ENCODE measurements at places on chromosomes 1 and 21. TPM values are rescaled to one million over a fixed set of nuclear protein-coding genes. Genes with fewer than 3 reads are reported as not detected.

DNA sequence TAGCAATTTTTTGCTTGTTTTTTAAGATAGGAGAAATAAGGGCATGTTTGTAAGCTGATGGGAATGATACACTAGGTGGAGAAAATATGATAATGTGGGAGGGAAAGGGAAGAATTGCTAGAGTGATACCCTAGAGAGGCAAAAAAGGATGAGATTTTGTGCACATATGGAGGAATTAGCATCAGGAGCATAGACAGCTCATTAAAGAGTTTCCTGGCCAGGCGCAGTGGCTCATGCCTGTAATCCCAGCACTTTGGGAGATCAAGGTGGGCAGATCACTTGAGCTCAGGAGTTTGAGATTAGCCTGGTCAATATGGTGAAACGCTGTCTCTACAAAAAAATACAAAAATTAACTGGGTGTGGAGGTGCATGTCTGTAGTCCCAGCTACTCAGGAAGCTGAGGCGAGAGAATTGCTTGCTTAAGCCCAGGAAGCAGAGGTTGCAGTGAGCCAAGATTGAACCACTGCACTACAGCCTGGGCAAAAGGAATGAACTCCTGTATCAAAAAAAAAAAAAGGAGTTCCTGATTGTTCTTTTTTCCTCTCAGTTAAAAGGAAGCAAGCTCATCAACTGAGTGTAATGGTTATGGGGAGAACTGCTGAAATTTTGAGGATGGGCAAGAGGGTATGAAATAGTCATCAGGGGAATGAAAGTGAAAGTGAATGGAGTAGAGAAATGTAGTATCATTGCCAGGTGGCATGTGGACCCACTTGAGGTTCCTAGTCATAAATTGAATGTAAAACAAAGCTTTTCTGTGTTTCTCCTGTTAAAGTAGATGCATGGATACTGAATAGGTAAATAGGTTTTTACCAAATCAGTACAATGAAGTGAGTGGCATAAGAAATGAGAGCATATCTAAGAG is 35.5 kb downstream of the SH3GLB1 start:
- peak; percentile 25 for DNase-seq

The ARTN gene
- total RNA-seq: 1.2 TPM

DNA sequence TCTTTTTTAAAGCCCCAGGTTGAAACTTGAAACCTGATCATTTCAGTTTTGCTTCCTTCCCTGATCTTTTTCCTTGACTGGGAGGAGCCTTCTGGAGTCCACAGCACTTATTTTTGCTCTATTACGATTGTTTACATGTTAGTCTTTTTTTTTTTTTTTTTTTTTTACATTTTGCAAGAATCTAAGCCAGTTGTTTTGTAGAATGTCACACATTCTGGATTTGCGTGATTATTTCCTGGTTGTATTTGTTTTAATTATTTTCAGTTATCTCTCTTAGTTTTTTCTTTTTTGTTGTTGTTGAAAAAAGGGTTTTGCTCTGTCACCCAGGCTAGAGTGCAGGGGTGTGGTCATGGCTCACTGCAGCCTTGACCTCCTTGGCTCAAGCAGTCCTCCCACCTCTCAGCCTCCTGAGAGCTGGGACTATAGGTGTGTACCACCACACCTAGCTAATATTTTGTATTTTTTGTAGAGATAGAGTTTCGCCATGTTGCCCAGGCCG is 32.8 kb downstream of the OSBPL9 start:
- no peak for DNase-seq

DNA sequence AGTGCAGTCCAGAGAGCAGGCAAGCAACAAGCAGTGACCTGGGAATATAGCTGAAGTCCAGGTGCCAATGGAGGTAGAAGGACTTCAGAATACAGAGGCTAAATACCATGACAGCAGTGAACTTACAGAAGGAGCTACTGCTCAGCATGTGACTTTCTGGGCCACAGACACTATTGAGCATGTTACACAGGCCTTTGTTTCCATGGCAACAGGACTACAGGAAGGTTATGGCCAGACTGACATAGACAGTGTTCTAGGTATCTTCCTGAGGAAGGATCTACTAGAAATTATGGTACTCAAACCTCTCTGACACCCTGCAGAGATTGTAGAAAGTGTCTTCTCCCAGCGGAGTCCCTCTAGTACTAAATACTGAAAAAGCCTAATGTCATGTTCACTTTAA is 11.0 kb downstream of the OR2M5 start:
- no peak for DNase-seq

DNA sequence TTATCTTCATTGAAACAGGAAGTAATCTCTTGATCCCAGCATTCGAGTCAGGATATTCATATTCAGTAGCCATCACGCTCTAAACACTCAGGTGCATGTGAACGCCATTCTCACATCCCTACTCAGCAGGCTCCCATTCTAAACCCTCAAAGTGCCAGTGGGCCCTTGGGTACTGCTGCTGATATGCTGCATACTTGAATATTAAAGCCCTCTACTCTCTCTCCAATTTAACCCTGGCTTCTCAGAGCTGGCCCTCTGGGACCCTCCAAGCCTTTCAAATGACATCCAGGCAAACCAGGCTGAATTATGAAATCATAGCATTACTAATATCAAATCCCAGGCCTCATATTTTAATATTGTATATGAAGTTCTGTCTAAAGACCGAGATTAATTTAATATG is 468.2 kb downstream of the NUF2 start:
- DNase-seq: no peak

The A3GALT2 gene
- total RNA-seq: not detected

GRCh38 chr1:198169672-198170071 is 12.9 kb downstream of the NEK7 start:
- DNase-seq: no peak

The FAM163A gene
- total RNA-seq: not detected

The GBP3 gene
- total RNA-seq: 0.49 TPM

The SELL gene
- total RNA-seq: 2.2 TPM

- no peak for DNase-seq
Observed at GRCh38 chr1:165011186-165011585, 345.3 kb downstream of the LMX1A start.

The CEP350 gene
- 54.2 TPM for total RNA-seq

GRCh38 chr1:79895573-79895972 is 889.0 kb upstream of the ADGRL4 start:
- no peak for DNase-seq

The GOLT1A gene
- not detected for total RNA-seq

- DNase-seq: no peak
Observed at GRCh38 chr1:66778266-66778665, 22.8 kb downstream of the INSL5 start.

DNA sequence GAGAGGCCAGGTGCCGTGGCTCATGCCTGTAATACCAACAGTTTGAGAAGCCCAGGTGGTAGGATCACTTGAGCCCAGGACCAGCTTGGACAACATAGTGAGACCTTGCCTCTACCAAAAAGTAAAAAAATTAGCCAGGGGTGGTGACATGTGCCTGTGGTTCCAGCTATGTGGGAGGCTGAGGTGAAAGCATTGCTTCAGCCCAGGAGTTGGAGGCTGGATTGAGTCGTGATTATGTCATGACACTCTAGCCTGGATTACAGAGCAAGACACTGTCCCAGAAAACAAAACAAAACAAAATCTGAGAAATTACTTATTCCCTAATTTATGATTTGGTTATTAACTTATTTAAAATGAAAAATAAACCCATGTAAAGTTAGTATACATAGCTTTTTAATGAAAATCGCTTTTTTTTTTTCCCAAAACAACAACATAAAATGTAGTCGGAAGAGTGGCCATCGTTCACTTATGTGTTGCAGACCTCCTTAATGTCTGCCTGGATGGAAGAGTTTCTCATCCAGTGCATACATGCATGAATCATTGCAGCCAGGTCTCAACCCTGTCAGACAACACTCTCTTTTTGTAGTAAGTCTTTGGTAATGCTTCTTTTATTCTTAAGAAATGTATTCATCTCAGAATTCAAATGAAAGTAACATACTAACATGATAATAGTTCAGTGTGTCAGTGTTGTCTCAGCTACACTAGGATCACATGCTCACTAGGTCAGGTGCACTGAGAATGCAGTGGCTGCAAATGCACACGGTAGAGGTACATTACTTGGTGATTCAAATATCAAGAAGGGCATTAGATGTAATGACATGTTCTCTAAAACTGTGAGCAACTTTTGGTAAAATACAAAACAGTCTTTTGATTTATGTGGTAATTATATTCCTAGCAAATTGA is 28.0 kb downstream of the ITSN1 start:
- DNase-seq: no peak

DNA sequence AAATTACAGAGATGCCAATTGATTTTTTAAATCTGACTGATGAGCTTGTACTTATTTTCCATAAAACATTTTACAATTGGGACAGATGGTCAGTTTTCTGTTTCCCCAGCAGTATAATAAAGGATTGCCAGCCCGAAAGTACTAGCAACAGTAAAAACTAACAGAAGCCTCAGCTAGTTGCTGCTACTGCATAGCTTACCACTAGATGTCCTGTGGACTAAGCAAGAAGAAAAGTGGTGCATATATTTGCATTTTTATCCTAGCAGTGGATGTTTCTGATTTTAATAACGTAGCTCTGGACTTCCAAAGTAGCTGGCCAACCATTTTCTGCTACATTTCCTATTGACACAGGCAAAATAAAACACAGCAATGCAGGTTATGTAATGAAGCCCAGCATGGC is 241.5 kb downstream of the BARHL2 start:
- DNase-seq: no peak

The IRF6 gene
- total RNA-seq: not detected

GRCh38 chr21:46605767-46606426 is 1.0 kb upstream of the S100B start:
- DNase-seq: peak; percentile 8

DNA sequence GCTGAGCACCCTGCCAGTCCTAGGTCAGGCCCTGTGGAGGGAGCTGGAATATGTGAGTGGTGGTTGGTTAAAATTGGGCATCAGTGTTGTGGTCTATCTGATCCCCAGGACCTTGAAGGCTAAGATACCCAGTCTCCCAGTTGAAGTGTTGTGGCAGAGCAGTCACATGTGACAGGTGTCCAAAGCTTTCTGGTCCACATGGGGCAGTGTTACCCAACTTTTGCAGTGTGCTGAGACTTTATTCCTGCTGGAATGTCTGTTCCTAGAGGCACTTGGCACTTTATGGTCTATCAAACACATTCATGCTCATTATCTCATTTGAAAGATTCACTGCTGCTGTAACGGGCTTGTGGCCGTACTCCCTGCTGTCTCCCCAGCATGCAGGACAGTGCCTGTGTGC is 21.0 kb upstream of the LORICRIN start:
- DNase-seq: no peak

- no peak for DNase-seq
Observed at GRCh38 chr1:62918700-62919099, 134.8 kb downstream of the ATG4C start.

The KRTAP13-2 gene
- not detected for total RNA-seq

- no peak for DNase-seq
Observed at GRCh38 chr1:236716160-236716559, 29.9 kb downstream of the ACTN2 start.

- DNase-seq: no peak
Observed at GRCh38 chr1:98133131-98133530, 212.3 kb upstream of the DPYD start.

DNA sequence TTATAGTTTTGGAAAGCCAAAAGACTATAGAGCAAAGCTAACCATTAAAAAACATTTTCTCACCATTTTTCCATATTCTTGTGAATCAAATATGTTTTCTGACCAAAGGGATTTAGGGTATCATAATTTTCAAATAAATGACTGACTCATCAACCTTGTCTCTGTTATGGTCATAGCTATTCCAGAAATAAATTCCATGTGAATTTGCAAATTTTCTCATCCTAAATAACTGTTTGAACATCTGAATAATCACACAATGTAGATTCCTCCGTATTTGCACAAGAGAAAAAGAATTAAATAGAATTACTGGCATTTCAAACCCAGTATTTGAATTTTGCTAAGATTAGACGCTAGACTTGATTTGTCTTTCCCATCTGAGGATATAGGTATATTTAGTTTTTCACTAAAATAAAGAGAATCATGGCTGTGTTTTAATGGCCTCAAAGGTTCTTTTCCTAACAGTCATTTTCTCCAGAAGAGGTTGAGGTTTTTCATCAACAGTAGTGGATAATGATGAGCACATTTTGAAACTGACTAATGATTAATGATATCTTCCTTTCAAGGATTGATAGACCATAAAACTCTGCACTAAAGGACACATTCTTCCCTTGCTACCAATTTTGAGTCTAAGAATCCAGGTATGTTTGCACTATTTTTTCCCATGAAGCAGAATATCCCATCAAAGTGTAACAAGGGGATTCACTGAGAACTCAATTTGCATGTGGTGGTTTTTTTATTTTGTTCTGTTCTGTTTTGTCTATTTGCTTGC is 9.5 kb upstream of the DUSP23 start:
- DNase-seq: no peak

DNA sequence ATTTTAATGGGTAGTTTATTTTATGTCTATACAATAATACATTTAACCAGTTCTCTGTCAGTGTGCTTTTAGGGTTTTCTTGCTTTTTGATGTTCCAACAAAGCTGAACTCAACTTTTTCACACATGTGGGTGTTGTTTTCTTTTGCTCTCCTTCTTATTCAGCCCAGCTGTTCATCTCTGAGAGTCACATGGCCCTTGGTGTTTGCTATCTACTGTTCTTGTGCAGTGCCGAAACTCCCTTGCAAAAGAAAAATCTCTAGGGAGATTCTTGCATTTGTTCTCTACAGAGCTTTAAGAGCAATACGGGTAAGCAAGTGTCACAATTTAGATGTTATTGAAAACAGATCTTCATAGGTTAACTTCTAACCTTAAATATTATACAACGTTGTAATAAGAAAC is 281.1 kb upstream of the CXADR start:
- DNase-seq: no peak

- DNase-seq: no peak
Observed at GRCh38 chr1:180360333-180361075, 130.4 kb downstream of the LHX4 start.

The CFHR3 gene
- total RNA-seq: not detected

- no peak for DNase-seq
Observed at GRCh38 chr1:209751627-209752231, 4.1 kb upstream of the TRAF3IP3 start.

The CYP4A11 gene
- not detected for total RNA-seq

DNA sequence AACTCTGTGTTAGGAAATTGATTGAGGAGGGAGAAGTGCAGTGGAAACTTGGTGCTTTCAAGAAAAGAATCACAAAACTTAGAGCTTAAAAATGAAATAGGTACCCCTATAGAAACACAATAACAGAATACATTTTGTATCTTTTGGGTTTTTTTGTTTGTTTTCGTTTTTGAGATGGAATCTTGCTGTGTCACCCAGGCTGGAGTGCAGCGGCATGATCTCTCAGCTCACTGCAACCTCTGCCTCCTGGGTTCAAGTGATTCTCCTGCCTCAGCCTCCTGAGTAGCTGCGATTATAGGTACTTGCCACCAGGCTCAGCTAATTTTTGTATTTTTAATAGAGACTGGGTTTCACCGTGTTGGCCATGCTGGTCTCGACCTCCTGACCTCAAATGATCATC is 51.5 kb upstream of the RAVER2 start:
- no peak for DNase-seq

- DNase-seq: no peak
Observed at GRCh38 chr1:207470927-207471326, 16.8 kb downstream of the CR2 start.

GRCh38 chr1:26233903-26234643 is at the start of gene CEP85:
TSS of gene CEP85 (plus strand) at chr1:26234200. CDS start at chr1:26239784, 5,584 bp downstream.
- peak; percentile 98 for DNase-seq

The HMGCS2 gene
- total RNA-seq: not detected
